ENCODE measurements at places on chromosomes 4 and X. TPM values are rescaled to one million over a fixed set of nuclear protein-coding genes. Genes with fewer than 3 reads are reported as not detected.
A peak's percentile ranks its signal among the peaks of the same experiment; 100 is the strongest.

DNA sequence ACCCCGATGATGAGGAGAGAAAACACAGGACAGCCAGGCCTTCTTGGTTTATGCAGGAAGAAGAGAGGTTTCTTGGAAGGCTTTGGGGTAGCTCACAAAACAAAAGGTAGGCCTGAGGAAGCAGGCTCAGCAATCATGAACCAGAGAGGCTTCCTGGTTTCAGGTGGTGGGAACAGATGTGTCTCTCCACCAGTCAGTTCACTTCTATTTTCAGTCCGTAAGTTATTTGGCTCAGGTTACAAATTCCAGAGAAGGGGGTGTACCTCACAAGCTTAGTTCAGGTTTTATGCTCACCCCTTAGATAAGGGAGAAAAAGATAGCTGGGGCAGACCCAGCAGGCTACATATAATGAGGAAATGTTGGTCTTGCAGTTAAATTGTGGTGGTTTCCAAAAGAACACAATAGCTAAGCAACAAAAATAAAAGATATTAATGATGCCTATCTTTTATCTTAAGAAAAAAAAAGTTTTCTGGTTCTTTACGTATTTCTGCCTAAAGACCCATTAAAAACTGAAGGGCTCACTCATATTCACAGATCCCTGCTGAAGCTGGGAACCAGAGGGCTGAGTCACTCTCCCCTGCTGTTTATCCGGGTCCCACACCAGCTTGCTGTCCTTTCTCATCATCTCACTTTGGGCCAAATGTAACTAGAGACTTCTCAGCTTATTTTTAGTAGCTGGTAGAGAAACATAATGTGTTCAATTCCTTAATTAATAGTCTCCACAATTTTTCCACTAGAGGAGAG, 177.0 kb downstream of the CAMK2D start:
- DNase-seq: no peak

- no peak for DNase-seq
These were observed 69.4 kb upstream of the ZNF518B start for GRCh38 chr4:10526429-10527222.

GRCh38 chrX:85003655-85004244, at the start of gene APOOL:
TSS of gene APOOL (plus strand) at chrX:85003877. CDS start at chrX:85003913, 36 bp downstream.
- peak; percentile 94 for DNase-seq

DNA sequence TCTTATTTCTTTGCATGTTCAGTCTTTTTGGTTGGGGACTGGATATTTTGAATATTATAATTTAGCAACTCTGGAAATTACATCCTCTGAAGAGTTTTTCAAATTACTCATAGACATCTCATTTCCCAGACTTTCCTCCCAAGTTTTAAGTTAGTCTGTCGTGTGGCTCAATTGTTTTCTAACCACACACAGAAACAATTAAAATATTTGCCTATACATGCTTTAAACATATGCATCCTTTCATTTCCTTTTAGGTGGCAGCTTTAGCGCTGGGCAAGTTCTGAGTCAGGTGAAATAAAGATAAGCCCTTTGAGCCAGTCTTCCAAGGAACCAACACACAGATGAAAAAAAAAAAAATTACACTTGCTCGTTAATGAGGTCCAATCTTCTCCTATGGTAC, 307.0 kb upstream of the SPOCK3 start:
- no peak for DNase-seq

DNA sequence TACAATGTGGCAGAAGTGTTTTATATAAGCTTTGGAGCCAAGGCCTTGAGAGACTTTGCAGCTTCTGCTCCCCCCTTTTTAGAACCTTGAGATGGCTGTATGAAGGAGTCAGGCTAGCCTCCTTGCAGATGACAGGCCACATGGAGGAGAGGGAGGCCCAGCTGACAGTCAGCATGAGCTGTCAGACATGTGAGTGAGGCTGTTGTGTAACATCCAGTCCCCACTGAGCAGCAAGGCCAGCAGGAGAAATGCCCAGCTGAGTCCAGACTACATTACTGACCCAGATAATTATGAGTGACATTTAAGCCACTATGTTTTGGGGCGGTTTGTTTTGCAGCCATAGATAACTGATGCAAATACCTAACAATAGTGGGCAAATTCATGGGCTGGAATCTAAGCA, 515.3 kb upstream of the ARX start:
- no peak for DNase-seq

Gene ARMCX6
- total RNA-seq: 34.9 TPM

Gene ARHGAP36
- not detected for total RNA-seq

- no peak for DNase-seq
These were observed 24.4 kb upstream of the GBA3 start for GRCh38 chr4:22668301-22668700.

- DNase-seq: no peak
These were observed 58.6 kb upstream of the CAPN6 start for GRCh38 chrX:111328858-111329257.

GRCh38 chr4:152165146-152165545, 370.7 kb downstream of the FBXW7 start:
- no peak for DNase-seq

DNA sequence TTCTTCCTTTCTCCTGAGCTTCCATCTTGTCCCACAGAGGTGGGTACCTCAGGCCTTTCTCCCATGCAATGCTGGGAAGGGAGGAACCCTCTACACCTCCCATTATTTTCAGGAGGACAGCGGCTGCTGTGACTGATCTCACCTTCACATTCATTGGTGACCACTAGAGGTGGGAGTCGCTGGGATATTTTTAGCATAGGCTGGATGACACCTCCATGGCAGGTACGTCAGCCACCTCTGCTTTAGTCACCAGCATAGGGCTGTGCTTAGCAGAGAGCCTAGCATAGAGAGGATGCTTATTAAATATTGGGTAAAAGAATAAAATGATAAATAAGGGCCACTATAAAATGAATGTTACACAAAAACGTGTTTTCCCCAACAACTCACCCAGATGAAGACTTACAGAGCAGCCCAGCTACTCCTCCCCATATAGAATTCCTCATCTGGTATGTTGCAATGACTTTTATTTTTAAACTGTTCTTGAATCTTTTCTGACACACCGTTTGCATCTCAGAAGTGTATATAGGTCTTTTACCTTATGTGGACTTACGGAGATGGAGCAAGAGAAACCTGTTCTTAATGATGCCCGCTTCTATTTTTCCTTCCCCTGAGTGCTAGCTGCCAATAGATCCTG, 60.9 kb upstream of the SORBS2 start:
- no peak for DNase-seq

Gene KANTR
- 10.2 TPM for total RNA-seq

DNA sequence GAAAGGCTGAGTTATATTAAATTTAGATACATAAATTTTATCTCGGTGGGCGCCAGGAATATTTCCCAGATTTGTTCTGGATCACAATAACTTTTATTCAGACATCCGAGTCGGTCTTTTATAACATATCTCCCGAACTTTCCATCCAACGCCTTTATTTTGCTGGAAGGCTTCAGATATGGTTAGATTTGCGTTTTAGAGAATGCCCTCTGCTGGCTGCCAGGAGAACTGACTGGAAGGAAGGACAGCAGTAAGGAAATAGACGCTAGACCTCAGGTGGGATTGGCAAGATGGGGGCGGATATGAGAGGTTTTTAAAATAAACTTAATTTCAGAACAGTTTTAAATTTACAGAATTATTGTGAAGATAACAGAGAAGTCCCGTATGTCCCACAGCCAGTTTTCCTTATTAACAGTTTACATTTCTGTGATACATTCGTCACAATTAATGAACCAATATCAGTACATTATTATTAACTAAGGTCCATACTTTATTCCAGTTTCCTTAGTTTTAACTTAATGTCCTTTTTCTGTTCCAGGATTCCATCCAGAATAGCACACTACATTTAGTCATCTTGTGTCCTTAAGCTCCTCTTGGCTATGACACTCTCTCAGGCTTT, 4.6 kb upstream of the KANTR start:
- no peak for DNase-seq

GRCh38 chrX:54776987-54777672, 20.9 kb downstream of the ITIH6 start:
- no peak for DNase-seq

Gene SSX4B
- not detected for total RNA-seq

DNA sequence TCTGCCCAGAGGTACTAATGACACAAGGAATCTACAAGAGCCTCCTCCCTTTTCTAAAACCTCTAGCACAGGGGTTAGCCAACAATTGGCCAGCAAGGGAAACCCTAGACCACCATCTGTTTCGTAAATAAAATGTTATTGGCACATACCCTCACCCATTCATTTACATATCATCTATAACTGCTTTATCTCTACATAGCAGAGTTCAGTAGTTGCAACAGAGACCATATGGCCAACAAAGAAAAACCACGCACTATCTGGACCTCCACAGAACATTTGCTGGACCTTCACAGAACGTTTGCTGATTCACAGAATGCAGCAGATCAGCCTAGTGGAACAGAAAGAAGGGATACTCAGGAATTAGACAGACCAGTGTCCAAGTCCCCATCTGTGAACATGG, 9.4 kb downstream of the SLC2A9 start:
- no peak for DNase-seq

Gene CD38
- 16.1 TPM for total RNA-seq

Gene SHROOM3
- total RNA-seq: 71.4 TPM

Gene NHSL2
- total RNA-seq: 32.4 TPM

- DNase-seq: no peak
These were observed 368.7 kb downstream of the MID1IP1 start for GRCh38 chrX:39169976-39170375.

- DNase-seq: no peak
These were observed 267.7 kb upstream of the GALNT7 start for GRCh38 chr4:172900900-172901299.

DNA sequence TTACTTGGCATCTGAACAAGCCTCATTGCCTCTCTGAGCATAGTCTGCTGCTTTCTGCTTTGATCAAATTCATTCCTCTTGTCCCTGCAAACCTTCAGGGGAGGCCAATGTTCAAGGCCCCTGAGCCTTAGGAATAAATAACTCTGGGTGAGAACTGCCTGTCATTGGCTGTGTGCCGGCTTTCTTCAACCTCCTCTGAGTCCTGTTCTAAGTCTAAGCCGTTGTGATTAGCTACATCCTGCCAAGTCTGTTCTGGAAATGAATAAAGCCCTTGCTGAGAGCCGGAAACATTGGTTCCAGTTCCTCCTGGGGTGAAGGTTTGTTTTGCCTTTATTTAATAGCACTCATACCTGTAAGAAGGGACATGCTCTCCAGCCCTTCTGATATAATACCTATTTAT, 13.8 kb downstream of the RNF4 start:
- DNase-seq: peak; percentile 48

DNA sequence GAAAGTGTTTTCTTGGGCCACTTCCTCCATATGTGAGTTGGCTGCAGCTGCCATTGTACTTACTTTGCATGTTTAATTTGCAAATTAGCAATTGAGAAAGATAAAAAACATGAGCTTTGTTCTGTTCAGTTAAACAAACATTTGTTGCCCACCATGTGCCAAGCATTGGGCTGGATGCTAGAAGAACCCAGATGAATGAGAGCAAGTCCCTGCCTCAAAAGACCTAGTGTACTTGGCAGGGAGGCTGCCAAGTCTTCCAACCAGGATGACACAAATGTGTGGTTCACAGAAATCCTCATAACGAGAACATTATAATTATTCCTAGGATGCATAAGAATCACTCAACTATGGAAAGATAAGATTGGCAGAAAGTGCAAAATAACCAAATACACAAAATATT, 66.7 kb downstream of the GPM6A start:
- no peak for DNase-seq

Gene SHROOM4
- total RNA-seq: 8.0 TPM

Gene GYG2
- total RNA-seq: 2.7 TPM

DNA sequence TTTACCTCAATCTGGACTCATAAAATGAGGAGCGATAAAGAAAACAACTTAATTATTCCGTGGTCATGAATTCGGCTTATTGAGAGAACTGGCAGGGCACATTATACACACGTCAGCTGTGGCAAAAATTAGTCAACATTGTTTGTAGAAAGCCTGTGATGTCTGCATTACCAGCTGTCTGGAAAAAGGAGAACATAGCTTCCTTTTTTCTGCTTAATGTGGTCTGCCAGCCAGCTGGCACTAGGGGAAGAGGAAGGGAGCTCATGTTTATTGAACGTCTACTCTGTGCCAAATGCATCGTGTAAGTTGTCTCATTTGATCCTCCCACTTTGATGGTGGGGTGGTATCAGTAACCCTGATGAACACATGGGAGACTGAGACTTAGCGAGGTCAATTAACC, 367.6 kb downstream of the ARHGAP24 start:
- no peak for DNase-seq

DNA sequence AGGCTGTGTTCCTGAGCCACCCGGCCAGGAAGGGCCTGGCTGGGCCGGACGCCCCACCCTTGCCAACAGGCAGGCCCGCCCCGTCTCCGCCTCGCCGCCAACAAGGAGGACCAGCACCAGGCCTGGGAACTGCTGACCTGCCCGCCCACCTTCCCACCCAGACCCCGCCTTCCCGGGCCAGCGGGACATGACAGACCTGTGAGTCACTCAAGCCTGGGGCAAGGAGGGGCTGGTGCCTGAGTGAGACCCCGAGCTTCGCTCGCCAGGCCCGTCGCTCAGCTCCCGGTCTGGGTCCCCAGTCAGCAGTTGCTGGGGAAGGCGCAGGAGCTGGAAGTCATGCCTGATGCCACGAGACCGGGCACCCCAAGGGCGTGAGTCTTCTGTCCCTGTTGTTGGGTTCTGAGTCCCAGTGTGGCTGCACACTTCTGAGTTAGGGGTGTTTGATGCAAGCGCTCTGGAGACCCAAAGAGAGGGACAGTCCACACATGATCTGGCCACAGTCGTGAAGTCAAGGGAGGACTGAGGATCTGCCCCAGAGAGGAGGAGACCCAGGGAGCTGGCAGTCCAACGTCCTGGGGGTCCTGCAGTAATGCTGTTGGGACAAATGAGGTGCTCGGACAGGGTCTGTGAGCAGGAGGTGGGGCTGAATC, at the start of gene DNASE1L1:
Gene DNASE1L1, minus strand, starts transcription at position 33 of the 650 bp plus-strand sequence. CDS start 3,686 bp downstream, outside the sequence.
- DNase-seq: peak; percentile 94

Gene TCEAL4
- 336 TPM for total RNA-seq

Gene JCHAIN
- total RNA-seq: 8.8 TPM

DNA sequence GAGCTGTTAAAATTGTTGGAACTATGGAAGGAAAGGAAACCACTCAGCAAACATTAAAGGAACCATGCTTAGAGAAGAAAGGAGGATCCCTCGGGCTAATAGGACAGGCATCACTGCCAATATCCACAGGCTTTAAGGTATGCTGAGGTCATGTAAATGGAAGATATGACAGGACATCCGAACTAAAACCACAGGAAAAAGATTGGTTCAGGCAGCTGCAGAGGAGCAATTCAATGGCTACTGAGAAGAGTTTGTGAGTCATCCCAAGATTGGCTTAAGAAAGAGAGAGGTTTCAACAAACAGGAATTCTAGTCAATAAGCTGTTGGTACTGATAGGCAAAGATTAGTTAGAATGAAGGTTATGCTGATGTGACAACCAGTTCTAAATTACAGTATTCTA, 106.4 kb upstream of the FAM241A start:
- DNase-seq: no peak

DNA sequence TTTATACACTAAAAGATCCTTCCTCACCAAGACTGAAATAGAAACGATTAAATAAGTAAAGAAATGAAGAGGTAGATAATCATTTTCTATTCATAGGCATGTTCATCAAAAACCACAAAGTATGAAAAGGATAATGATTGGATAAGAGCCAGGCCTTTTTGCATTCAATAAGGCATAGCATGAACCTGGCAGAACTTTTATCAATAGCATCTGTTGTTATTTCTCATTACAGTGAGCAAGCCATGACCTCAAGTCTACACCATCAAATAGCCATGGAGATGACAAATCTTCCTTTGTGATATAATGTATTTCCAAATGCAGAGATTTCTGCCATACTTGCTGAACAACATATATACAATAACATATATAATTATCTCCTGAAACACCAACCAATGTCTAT, 206.0 kb upstream of the SLC7A11 start:
- no peak for DNase-seq
